ENCODE measurements at places on chromosomes 5 and 9. TPM values are rescaled to one million over a fixed set of nuclear protein-coding genes. Genes with fewer than 3 reads are reported as not detected.

The DEPDC1B gene
- total RNA-seq, result 0.36 TPM

The PCDHA4 gene
- 0.36 TPM for total RNA-seq

The ZDHHC11 gene
- not detected for total RNA-seq

The LTC4S gene
- 40.9 TPM for total RNA-seq

The DIRAS2 gene
- total RNA-seq, result not detected

The PRR7 gene
- 7.7 TPM for total RNA-seq

The NOXA1 gene
- 6.1 TPM for total RNA-seq

The CATSPER3 gene
- 1.5 TPM for total RNA-seq

The PCDHB13 gene
- total RNA-seq, result 7.2 TPM

The EPB41L4A gene
- total RNA-seq, result 9.4 TPM
